ENCODE measurements at places on chromosomes 11 and 22.

- DNase-seq = no peak
Measured at GRCh38 chr22:49305966-49306631, 521.6 kb downstream of the BRD1 start.

- no peak for DNase-seq
Measured at GRCh38 chr11:69089258-69089657, 40.5 kb downstream of the TPCN2 start.

DNA sequence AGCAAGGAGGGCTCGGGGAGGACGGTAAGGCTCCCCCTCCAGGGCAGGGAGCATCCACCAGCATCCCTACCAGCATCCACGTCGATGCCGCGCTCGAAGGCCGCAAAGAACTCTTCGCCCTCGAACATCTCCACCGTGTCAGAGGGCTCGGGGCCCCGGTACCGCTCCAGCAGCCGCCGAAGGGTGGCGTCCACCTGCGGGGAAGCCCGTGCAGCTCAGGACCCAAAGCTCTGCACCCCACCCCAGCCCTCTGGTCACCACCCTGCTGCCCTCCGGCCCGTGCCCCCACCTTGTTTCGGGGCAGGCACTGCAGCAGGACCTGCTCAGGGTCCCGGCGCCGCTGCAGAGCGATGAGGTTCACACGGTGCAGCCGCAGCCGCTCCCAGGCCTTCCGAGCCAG, 2.4 kb upstream of the SLC25A22 start:
- no peak for DNase-seq

DNA sequence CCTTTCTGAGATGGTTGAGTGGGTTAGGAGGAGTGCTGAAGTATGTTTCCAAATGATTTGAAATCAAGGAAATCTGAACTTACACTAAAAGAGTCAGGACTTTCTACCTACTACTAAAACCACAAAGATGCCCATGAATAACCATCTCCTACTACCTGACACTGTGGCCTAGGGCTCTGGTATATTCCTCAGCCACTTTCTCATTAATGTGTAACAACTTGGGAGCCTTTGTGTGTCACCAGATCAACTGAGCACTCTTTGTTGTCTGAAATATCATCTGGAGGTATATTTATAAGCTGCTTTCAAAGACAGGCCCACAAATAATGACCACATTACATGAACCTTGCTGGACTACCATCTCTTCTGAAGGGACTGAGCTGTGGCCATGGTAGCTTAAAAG, 43.9 kb downstream of the RELT start:
- DNase-seq = no peak

- no peak for DNase-seq
Measured at GRCh38 chr22:48181263-48181955, 1419.0 kb downstream of the TBC1D22A start.

DNA sequence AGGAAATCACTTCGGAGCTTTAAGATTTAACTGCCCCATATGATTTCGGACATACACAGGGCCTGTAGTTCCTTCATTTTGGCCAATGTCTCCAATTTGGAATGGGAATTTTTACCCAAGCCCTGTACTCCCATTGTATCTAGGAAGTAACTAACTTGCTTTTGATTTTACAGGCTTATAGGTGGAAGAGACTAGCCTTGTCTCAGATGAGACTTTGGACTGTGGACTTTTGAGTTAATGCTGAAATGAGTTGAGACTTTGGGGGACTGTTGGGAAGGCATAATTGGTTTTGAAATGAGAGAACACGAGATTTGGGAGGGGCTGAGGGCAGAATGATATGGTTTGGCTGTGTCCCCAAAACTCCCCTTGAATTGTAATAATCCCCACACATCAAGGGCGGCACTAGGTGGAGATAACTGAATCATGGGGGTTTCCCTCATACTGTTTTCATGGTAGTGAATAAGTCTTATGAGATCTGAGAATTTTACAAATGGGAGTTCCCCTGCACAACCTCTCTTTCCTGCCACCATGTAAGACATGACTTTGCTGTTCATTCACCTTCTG, 130.5 kb downstream of the LARGE1 start:
- no peak for DNase-seq

DNA sequence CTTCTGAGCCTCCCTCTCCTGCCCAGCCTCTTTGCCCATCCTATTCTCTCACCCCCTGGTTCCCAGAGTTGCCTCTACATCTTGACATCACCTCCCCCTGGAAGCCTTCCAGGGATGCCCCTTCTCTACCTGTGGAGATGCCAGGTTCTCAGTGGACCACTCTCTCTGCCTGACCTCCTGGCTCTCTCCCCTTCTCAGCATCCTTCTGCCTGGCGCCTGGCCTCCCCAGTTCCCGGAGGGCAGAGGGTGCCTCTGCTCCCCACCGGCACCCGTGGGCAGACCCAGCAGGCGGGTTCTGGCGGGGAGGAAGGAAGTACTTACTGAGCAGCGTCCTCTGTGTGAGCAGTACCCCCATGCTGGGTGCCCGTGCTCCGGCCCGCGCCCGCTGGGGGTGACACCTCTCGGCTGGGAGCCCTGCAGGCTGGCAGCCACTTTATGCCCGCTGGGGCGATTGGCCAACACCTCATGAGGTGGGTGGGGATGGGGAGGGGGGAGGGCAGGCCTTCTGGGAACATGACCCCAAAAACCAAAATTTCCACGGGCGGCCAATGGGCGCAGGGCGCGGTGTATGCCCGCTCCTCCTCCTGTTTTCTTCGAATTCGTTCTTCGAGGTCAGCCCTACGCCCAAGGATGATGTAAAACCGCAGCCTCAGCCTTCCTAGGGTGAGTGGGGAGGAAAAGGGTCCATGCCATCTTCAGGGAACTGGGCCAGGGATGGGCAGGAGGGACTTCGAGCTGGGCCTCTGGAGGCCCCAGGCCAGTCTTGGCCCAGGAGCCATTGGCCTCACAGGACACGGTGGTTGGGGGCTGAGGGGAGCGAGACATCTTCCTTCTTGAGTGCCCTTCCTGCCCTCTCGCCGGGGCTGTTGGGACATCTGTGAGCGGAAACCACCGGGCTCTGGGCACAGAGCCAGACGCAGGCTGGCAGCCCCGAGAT, at the start of gene OSM:
OSM (minus strand) TSS at position 407 of the 937 bp plus-strand sequence; CDS start at position 355, 52 bp downstream.
- DNase-seq = peak; percentile 78

- DNase-seq = no peak
Measured at GRCh38 chr11:117625237-117625636, 171.8 kb downstream of the DSCAML1 start.

DNA sequence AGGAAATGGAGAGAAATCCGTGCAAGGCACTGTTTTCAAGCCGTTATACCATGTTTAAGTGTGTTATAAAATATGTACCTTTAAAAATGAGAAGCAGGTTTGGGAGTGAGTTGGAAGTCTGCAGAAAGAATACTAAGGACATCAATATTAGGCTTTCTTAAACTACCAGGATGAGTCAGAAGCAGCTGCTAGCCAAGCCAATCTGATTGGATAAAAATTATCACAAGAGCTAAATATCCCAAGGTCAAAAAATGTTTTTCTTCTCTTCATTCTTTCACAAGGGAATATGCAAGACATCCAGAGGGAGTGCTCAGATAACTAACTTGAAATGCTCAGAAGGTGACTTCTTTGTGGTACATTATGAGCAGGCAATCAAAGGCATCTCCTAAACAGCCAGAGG, 19.3 kb upstream of the CKAP5 start:
- no peak for DNase-seq

DNA sequence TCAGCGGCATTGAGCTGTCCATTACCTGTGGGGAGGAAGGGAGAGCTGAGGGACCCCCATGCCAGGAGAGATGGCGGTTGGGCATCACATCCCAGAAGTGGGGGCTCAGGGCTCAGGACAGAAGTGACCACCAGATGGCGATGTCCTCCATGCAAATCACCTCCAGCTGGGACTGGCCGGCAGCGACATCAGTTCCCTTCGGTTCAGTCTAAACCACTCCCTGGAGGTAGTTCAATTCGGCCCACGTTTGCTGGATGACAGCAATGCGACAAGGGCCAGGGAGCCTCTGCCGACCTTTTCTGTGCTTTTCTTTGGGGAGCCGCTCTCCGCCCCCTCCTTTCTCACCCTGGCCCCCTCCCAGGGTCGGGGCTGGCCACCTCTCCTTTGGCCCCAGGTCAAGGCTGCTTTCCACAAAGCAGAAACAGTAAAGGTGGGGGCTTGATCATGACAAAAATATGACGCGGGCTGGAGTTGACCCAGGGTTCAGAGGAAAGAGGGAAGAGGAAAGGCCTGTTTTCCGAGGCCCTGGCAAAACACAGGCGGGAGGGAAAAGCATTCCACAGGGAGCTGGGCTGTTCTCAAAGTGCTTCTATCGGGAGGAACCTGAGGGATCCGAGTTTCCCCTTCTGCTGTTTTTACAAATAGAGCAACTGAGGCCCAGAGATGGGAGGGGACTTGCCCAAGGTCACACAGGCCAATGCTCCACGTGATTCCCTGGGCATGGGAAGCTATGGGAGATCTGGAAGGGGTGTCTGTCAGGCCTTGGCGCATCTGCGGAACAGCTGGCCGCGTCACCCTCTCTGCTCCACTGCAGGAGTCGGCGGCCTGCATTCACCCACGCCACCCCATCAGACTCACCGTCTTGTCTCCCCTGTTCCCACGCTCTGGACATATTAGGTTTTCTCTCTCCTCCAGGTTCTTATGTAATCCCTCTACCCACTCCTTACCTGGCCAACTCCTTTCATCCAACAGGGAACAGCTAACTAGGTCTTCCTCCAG, 54.7 kb downstream of the FBXO7 start:
- DNase-seq = peak; percentile 63

DNA sequence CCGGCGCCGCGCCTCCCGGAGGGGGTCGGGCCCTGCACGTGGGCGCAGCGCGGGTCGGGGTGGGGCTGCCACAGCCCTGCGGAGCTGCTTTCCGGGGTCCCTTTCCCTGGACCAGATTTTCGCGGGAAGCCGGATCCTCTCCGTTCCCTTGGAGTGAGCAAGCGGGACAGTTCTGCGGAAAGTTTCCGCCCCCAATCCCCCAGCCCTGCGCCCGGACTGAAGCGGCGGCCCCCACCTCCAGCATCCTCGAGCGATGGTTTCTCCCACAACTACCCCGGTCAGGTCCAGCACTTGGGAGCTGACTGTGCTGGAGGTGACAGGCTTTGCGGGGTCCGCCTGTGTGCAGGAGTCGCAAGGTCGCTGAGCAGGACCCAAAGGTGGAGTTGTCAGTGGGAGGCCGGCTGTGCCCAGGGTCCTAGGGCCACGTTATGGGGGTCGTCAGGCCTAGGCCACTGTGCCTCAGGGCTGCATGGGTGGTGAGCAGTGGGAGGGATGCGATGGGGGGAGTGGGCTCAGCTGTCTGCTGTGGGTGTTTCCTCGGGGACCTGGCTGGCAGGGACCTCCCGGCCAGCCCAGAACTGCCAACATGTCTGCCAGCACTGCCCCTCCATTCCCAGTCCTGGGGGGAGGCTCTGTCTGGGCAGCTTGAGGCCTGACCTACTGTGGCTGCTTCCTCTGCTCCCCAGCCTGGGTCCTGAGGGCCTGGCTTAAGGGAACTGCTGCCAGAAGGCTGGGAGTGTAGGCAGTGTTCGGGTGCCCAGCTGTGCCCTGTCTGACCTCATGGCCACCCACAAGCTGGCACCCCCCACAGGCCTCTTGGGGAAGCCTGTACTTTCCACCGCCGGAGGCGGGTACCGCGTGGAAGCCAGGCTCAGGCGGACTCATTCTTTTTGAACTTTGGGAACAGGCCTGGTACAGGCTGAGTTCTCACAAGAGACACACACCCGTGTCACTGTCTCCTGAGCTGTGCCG, 726 bp downstream of the ST3GAL4 start:
- DNase-seq = no peak

GRCh38 chr11:70290361-70291065, 20.0 kb downstream of the PPFIA1 start:
- DNase-seq = no peak

DNA sequence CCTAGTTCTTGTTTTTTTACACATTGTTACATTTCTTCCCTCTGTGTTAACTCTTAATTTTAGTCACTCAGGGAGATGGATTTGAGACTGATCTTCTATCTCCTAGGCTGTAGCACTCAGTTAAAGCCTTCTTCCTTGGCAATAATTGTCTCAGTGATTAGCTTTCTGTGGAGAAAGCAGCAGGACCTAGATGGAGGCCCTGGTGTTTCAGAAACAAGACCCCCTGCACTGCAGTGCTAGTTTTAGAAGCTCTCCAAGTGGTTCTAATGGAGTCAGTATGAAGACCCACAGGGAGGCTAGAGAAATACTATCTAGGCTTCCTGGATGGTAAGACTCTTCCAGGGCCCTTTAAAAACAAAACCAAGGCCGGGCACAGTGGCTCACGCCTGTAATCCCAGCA, 4.1 kb upstream of the PC start:
- DNase-seq = no peak

DNA sequence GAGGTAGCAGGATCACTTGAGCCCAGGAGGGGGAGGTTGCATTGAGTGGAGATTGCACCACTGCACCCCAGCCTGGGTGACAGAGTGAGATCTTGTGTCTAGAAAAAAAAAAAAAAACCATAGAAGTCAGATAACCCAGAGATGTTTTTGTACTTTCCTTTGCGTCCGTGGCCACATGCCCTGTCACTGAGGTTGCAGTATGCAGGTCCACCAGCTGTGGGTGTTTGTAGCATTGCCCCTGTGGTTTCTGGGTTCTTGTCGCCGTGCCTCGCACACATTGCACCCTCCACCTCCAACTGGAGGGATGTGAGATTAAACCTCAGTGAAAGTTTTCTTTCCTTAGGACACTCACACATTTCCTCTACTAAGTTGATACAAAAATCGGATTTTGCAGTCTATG, 70.3 kb downstream of the TNRC6B start:
- DNase-seq = peak; percentile 52

DNA sequence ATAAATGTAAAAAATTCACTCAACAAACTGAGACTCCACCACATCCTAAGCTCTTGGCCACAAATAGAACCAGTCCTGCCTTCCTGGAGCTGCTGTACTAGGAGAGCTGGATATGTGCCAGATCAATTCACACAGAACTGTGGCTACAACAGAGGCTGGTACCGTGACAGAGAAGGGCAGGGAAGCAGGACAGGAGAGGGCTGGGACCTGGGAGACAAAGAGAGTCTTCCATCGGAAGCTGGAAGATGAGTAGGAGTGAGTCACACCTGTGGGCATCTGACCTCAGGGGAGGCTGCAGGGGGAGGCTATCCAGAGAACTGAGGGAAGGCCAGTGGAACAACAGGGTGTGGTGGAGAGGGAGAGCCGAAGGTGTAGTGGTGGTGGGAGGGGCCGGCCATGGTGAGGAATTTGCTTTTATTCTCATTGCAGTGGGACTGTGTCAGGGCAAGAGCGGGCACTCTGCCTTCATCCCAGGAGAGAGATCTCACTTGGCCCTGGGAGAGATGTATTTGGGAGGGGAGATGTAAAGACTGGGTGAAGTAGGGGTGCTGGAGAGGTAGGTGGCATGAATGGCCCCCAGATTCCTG, 1.9 kb upstream of the LTBP3 start:
- no peak for DNase-seq

DNA sequence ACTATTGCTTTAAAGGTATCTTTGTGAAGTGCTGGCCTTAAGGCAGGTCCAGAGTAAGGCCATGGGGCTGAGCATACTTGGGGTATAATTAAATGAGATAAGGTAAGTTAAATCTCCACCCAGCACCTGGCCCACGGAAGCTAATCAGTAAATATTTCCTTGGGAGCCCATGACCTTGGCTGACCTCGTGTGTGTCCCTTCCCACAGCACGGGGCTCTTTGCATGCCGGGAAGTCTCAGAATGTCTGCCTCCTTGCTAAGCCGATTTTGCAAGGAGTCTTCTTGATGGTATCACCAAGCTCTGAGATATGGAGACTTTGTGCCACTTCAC, 46.5 kb downstream of the ADM start:
- DNase-seq = no peak

- no peak for DNase-seq
Measured at GRCh38 chr11:128707681-128708080, 13.8 kb downstream of the FLI1 start.

Data from CD8-positive, alpha-beta memory T cell (primary cell).